ENCODE measurements at places on chromosomes 4 and X.

DNA sequence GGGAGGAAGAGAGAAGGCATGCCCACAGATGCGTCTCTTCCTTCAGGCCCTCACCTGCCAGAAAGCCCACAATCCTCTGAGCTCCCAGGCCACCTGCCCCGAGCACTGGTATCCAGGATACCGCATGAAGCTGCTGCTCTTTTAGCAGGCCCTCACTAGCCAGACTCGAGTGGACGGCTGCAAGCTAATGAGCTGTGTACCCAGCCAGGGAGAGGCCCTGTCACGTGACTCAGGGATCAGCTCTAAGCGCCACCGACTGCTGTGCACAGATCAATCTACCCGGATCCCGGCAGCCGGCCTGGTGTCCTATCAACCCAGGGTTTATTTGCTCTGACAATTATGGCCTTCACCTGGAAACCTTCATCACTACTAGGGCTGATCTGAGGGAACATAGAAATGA lies 39.0 kb downstream of the BCOR start:
- DNase-seq: no peak

DNA sequence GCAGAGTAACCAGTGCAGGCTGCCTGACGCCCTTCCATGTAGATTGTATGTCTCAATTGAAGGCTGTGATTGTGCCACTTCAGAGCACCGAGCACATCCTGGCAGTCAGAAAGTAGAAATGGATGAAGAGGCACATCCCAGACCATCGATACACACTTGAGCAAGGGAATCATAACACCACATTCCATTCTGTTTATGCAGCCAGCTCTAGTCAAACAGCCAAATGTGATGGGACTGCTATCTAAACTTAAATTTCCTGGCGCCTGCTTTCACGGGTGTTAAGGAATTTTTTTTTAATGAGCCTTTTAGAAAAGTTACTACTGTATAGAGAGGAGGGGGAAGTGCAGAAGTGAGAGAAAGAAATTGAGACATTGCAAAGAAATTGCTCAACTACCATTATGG lies 84.4 kb downstream of the PPARGC1A start:
- DNase-seq: no peak

DNA sequence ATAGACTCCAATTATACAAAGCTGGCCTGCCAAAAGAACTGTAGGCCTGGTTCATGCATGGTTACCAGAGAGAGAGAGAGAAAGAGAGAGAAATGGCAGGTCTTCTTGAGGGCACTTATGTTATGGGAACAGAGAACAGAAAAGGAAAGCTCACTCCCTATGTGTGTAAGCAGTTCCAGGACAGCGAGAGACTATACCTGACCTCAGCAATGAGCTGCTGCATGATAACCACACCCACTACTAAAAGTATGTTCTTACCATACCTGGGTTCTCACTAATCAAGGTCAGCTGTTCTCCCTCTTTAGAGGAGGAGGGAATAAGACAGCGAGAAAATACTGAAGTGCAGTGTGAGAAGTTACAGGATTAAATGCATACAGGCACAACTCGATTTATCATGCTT lies 583.3 kb downstream of the GBA3 start:
- no peak for DNase-seq

GRCh38 chrX:44843318-44843702 lies 511 bp upstream of the DUSP21 start:
- peak; percentile 77 for DNase-seq

- DNase-seq: peak; percentile 95
These were observed 21.9 kb upstream of the ANXA3 start for GRCh38 chr4:78529569-78530209.

DNA sequence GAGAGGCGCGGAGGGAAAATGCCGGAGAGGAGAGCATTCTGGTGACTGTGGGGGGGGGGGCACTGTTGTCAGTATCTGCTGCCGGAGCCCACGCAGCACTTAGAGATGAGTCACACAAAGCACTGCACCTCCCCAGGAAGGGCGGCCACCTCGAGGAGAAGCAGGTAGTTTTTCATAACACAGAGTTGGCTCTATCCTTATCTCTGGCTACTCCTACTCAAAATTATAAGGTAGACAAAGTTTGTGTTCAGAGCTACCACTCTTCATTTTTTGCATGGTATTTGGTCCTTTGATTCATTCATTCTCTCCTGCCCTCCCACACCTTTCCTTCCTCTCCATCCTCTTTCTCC lies 76.2 kb upstream of the SCOC start:
- DNase-seq: peak; percentile 68

- peak; percentile 22 for DNase-seq
These were observed 83.1 kb downstream of the SORBS2 start for GRCh38 chr4:185728893-185729292.

GRCh38 chrX:24204958-24205357 lies 55.4 kb downstream of the ZFX start:
- no peak for DNase-seq

GRCh38 chr4:139458999-139459398 lies 5.1 kb downstream of the RAB33B start:
- DNase-seq: peak; percentile 41

DNA sequence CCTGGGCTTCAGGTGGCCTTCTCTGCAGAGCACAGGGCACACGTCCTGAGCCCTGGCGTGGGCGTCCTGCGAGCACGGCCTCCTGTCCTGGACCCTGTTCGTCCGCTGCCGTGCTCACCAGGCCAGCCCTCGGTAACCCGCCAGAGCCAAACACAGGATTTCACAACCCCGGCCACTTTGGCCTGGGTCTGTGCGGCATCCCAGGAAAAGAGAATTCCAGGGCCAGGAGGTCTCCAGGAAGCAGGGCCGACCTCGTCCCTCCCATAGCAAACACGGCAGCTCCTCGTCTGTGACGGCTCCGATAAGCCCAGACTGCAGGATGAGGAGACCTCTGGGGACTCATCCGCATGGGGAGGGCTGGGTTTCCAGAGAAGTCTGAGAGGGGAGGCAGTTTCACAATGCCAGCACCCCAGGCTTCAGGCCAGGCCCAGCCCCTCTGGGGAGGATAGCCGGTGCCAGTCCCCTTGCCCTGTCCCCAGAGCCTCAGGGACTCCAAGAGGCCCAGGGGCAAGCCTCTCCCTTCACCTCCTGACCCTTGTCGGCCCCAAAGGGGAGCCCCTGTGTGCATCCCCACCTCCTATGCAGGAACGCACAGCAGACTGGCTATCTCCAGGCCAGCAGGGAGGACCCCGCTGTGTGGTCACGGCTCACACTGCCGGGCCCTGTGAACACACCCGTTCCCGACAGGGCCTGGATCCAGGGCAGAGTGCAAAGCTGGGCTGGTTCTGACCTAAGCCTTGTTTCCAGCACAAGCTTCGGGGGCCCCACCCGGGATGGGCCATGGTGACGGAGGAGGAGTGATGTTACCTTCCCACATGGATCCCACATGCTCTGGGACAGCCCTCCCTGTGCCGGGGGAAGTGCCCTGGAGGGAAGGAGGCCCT lies 22.3 kb upstream of the HTRA3 start:
- DNase-seq: no peak

- peak; percentile 38 for DNase-seq
These were observed 30.2 kb upstream of the NKX6-1 start for GRCh38 chr4:84529169-84529751.

- no peak for DNase-seq
These were observed 107.7 kb upstream of the MAGEE2 start for GRCh38 chrX:75892749-75893148.

GRCh38 chrX:53422861-53423306 lies at the start of gene RIBC1:
Gene RIBC1 (plus strand): TSS chrX:53422873. CDS start chrX:53426277, 3,404 bp downstream.
- no peak for DNase-seq

DNA sequence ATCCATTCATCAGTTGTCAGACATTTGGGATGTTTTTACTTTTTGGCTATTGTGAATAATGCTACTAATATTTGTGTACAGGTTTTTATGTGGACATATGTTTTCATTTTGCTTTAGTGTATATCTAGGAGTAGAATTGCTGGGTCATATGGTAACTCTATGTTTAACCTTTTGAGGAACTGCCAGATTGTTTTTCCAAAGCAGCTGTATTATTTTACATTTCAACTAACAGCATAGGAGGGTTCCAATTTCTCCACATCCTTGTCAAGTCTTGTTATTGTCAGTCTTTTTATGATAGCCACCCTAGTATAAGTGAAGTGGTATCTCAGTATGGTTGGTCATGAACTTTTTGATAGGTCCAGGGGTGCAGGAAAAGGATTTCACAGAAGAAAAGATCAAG lies 114.5 kb upstream of the FAM9C start:
- DNase-seq: no peak

GRCh38 chrX:47571896-47572295 lies 10.3 kb upstream of the TIMP1 start:
- no peak for DNase-seq

DNA sequence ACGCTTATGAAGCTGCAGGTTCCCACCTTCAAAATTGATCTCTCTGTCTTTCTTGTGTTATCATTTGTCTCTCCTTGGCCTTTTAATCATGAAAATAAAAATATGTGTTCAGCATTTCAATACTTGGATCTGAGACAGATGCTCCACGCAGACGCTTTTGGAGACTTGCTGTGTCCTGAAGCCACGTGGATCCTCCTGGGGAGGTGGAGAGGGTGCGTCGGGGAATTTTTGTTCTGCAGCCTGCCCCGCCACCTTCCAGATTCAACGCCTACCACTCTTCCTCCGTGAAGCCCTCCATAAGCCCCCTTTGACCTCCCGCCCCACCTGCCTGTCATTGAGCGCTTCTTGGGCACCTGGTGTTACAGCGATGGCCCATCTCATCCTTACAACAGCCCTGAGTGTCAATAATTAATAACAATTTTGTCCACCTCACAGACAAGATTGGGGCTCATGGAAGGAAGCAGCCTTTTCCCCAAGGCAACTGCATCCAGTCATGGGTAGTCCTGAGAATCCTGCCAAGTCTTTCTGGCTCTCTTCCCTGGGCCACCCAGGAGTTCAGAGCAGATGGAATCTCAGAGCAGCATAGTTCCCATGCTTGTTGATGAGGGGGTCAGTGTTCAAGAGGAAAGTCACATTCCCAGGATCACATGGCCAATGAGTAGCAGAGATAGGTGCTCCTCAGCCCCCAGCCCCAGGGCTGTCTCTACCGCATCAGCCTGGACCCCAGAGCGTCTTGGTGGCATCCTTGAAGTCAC lies 172.6 kb upstream of the PSAPL1 start:
- DNase-seq: no peak

DNA sequence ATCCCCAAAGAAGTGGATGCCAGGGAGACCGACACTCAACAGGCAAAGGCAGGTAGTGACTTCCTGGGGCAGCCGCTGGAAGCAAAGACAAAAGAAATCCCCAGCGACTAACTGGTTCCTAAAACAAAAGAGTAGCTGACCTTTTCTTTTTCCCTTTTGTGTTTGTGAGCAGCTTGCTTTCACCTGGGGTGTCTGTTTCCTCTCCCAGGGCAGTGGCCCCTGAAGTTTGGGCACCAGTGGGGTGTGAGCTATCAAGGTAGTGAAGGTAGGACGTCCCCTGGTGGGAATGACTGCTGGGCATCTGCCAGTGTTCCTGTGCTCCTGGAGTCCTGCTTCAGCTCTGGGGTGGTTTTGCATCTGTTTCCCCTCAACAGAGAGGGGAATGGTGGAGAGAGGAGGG lies 41.6 kb upstream of the STIM2 start:
- DNase-seq: no peak

DNA sequence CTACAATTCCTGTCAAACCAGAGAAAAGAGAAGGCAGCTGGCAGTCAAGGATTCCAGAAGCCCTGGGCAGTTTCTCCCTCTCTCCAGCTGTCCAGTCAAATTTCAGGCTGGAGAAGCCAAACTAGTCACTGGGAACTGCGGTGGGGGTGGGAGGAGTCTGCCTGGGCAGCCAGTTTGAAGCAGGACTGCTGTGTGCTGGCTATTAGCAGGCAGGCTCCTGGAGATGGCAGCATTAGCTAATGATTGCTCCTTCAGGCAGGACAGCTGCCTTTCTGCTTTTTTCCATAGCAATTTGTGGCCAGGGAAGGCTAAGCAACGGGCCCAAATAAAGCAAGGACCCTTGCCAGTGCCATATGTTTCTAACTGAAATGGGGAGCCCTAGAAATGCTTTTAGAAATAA lies 44.7 kb upstream of the FGF13 start:
- peak; percentile 32 for DNase-seq

- no peak for DNase-seq
These were observed 133.9 kb downstream of the SPCS3 start for GRCh38 chr4:176453658-176454057.

- DNase-seq: peak; percentile 30
These were observed 46.6 kb downstream of the CD40LG start for GRCh38 chrX:136694431-136695087.

DNA sequence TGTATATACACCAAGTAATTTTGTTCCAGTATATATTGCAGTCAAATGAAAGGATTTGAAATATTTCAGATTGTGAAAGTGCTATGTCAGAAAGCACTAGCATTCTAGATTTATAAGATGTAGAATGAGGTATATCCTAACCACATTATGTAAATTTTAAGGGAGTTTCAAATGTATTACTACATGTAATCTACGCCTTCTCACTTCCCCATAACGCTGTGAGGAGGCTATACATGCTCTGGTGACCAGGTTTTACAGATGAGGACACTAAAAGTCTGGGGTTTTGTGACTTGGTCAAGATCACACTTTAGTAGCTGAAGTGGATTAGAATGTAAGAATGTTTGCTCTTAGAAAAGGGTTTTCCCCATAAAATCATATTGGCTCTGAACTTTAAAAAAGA lies 8.1 kb downstream of the ENPEP start:
- no peak for DNase-seq

GRCh38 chr4:64016893-64017292 lies 392.4 kb downstream of the TECRL start:
- DNase-seq: no peak

DNA sequence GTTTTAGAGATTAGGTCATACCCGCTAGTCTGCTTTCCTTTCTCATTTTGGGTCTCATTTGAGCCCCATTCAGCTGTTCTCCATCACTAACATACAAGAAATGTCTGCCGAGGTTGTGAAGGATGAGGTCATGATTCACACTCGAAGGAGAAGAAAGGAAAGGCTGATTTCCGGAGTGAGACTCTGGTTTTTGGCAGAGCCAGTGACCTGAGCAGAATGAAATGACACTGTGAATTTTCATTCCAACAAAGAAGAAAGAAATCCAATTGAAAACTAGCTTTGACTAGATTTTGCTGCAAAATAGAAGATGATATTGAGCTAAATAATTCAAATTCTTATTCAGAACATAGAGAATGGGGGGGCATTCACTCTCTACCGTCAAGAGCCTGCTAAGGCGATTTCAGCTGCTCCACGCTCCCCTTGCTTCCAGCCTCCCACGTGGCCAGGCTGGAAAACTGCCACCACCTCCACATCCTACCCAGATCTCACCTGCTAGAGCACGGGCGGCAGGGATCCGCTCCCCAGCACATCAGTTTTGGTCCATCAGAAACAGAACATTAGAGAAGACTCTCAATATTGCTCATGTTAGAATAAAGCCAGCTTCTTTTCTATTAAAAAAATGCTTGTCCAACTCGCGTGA lies 39.0 kb downstream of the F11 start:
- no peak for DNase-seq

GRCh38 chr4:158444621-158445020 lies 77.1 kb upstream of the RXFP1 start:
- peak; percentile 58 for DNase-seq

GRCh38 chrX:135463937-135464336 lies 42.2 kb downstream of the SMIM10L2A start:
- peak; percentile 7 for DNase-seq

DNA sequence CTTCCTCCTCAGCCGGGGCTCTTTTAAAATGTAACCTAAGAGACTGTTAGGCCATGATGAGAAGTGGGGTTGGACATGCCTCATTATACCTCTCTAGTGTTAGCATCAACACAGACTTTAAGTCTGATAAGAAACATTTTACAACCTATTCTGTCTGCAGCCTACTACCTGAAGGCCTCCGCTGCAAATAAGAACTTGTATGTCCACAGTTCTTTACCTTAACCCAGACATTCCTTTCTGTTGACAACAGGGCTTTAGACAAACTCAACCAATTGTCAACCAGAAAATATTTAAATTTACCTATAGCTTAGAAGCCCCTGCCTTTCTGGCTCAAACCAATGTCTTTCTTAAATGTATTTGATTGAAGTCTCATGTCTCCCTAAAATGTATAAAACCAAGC lies 1418.6 kb downstream of the STIM2 start:
- peak; percentile 55 for DNase-seq
